ENCODE measurements at places on chromosomes 1 and 21.

DNA sequence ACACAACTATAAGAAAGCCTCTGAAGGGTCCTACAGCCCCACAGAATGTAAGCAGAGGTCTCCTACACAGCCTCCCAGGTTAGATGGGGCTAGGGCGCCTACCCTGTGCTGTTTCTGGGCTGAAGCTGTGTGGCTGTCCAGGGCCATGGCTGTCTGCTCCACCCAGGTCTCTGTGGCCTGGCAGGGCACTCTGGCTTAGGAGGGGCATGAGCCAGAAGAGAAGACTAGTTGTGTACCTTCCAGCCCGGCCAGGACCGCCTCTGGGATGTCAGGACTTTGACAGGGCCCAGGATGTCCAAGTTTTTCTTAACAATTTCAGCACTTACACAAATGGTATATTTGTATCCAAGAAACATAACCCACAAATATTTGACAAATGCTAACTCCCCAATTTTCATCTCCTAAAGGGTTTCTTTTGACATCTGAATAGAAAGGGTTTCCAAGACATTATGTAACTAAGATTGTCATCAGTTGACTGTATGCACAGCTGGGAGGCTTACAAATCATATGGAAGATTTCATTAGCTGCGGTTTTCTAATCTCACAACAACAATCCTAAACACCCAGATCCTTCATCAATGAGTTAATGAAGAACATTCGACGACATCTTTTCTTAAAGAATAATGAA, 80.5 kb downstream of the HSF2BP start:
- peak; percentile 84 for DNase-seq

DNA sequence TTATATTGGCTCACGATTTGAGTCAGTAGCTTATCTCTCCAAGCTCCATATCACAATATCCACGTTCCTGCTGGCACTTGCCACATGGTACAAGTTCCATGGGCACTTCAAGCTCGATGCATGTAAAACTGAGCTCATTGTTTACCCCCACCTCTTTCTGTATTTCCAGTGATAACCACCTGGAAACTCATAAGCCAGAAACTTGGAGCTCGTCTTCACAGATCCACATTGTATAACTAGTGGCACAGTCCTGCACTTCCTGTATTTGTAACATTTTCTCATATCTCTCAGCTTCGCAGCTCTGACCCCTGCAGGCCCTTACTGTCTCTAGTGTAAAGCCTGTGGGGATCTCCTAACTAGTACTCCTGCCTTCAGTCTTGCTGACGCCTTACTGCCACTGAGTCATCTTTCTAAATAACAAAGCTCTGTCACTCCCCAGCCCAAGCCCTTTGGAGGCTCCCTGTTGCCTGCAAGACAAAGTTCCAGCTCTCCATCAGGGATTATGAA, 6.5 kb upstream of the C2CD4D start:
- DNase-seq, result peak; percentile 39

DNA sequence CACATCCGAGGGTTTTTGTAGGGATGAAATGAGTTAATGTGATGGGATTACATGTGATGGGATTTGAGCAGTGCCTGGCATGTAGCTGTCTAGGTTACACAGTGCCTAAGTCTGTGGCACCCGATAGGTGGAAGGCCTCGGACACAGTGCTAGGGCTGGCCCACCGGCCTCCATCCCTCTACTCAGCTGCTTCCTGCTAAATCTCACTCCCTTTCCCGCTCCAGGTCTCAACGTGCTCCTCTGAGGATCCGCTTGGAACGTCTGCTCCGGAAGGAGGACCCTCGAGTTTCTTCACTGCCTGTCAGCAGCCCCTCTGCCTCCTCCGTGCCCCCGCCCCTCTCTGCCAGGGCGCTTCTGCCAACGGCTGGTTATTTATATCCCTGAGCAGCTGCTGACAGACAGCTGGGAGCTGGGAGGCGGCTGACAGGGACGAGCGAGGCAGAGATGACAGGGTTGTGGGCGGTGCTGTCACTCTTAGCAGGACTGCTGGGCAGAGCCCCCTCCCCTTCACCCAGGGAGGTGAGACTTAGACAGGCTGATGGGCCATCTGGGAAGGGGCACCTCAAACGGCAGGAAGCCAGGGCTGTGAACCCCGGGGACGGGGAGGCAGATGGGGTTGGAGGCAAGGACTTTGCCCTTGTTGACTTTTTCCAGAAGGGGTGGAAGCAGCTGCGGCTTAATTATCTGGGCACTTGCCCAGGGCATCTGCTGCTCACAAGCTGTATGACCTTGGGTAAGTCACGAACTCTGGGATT, 26.6 kb upstream of the LRRN2 start:
- DNase-seq, result no peak

GRCh38 chr1:100746542-100746932, 27.0 kb downstream of the VCAM1 start:
- DNase-seq, result no peak

- DNase-seq, result no peak
These were observed 88.5 kb downstream of the PLPPR4 start for GRCh38 chr1:99352821-99353220.

DNA sequence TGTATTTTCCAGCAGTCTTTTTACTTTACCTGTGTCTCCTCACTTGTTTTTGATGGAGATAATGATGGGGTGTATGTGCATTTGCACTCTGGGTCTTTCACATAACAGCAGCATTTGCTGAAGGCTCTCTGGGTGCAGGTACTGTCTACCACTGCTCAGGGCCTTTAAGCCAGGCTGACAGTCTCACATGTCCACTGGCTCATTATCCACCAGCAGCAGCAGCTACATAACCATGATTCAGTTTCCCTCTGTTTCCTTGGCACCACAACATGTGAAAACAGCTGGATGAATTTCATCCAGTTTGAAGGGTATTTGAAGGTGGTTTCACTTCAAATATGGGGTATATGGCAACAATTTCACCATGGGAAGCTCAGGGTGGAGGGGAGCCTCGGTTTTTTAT, 41.2 kb upstream of the ROR1 start:
- DNase-seq, result no peak

DNA sequence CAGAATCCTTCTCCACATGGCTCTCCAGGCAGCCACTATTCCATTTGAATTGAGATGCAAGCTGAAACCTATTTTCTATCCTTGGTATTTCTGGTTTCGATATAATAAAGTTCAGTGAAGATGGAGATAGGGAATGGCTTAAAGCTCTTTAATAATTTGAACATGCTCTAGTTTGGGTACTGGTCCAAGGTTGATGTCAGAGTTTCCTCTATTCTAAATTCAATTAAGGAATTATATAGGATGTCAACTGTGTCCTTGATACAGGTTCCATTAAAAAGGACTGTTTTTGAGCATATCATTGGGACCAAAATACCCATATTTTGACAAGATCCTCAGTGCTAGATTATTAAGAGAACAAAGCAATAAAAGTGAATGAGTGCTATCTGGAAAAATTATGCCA, 245.3 kb downstream of the SPATA17 start:
- no peak for DNase-seq

DNA sequence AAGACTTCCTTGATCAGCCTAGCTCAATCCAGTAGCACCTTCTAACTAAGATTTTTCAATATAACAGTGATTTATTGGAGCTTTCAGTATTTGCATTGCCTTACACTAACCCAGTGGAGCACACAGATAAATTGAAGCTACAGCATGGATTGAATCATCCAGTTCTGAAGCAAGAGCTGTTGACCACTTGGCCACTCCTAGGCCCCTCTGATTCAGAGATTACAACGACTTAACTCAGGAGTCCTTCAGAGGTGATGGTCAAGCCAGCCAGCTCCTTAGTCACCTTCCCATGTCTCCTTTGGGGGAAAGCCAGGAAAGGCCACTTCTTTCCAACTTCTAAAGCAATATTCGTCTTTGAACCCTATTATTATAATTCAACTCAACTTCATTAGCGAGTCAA, 151.8 kb downstream of the TENT5C start:
- peak; percentile 44 for DNase-seq

DNA sequence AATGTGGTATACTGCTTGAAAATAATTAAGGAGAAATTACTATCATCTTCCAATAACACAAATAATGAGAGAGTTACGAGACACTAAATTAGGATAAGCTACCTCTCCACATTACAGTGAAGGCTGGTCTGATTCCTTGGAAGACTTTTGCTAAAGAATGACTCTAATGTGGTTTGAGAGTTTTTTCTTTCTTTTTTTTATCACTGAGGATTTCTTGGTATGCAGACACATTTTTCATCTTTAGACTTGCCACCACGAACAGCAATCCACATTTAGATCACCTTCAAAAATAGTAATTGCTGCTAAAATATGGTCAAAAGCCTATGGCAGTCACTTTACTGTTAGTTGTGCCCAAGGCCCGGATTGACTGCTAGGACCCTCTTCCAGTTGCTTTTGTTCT, 16.6 kb upstream of the TMEM35B start:
- peak; percentile 74 for DNase-seq

- DNase-seq, result peak; percentile 88
These were observed 74.6 kb upstream of the PDC start for GRCh38 chr1:186535388-186536133.

DNA sequence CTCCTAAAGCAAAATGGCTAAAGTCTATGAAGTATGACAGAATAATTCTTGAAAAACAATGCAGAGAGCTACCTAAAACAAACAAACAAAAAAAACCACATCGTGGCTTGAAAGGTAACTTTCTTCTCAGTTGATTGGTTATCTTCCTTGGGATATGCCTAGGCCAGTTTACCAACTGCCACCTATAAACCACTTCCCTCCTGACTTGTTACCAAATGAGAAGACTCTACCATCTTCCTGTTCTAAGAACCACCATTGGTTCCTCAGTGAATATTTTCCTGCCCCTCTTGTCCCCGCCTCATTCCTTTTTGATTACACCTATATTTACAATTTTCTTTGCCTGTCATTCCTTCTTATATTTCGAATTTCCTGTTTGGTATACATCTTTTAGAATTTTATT, 336.6 kb downstream of the SIPA1L2 start:
- DNase-seq, result no peak

DNA sequence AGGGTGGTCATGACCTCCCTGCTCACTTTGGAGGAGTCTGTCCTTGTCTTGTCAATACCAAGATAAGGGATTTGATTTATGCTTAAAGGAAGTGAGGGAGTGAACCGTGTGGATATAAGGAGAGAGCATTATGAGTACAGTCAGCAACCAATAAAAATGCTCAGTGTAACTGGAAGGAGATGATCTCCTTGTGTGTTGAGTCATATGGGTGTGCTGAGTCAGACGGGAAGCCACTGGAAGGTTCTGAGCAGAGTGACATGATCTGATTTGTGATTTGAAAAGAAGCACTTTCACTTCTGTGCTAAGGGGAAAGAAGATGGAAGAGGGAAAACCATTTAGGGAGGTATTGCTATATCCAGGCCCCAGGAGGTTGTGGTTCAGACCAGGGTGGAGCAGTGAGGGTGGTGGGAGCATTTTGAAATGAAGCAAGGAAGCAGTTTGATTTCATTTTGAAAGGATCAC, 2.5 kb upstream of the BCL10 start:
- DNase-seq, result peak; percentile 94

DNA sequence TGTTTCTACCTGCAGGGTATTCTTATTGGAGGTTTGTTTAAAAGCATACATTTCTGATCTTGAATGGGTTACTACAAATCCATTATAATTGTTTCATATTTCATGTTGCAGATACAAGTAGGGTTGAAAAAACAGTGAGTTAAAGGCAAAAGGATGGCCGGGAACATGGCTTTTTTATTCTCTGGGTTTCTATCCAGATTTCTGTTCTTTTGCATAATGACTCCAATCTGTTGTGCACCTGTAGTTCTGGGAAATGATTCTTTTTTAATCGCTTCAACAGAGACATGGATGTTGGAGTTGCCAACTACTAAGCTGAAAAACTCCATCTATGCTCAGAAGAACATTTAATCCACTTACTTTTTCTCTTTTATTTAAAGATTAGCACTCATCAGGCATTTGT, 2.7 kb upstream of the ADAMTS1 start:
- no peak for DNase-seq

DNA sequence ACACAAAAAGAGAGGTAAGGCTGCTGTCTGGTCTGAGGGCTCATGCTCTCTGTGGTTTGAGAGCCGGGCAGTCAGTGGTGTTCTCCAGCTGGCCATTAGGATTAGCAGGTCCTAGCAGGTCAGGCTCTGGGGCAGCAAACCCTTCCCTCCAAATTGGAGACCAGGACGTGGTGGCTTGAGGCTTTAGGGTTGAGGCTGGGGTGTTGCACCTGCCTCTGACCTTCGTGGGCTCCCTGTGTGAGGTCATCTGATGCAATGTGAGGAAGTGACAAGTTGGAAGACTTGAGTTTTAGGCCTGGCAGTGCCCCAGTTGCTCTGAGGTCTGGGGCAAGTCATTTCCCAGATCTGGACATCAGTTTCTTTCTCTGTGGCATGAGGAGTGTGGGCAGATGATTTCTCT, 24.4 kb downstream of the SZRD1 start:
- DNase-seq, result no peak

GRCh38 chr1:173410794-173411236, 66.3 kb upstream of the PRDX6 start:
- DNase-seq, result no peak

- DNase-seq, result no peak
These were observed 1.9 kb downstream of the BSDC1 start for GRCh38 chr1:32392325-32392724.

GRCh38 chr1:169086603-169087455, 19.7 kb upstream of the ATP1B1 start:
- peak; percentile 48 for DNase-seq

- no peak for DNase-seq
These were observed 15.7 kb downstream of the DIP2A start for GRCh38 chr21:46474382-46474781.

- no peak for DNase-seq
These were observed 76.9 kb upstream of the TNFSF18 start for GRCh38 chr1:173127369-173128307.

DNA sequence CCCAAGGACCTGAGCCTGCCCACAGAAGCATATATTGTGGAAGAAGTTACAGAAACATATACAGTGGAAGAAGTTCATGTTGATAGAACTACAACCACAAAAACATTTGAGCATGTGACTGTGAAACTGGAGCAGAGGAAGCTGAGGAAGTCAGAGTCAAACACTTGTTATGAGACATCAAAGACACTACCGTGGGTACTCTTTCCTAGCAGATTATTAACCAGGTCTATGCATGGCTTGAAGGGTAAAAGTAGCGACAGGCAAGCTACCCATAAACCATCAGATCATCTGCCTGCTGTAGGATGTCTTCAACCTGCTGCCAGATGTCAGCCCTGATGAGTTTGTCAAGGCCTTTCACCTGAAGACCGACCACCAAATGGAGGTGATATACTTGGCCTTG, 35.8 kb downstream of the IVNS1ABP start:
- no peak for DNase-seq

DNA sequence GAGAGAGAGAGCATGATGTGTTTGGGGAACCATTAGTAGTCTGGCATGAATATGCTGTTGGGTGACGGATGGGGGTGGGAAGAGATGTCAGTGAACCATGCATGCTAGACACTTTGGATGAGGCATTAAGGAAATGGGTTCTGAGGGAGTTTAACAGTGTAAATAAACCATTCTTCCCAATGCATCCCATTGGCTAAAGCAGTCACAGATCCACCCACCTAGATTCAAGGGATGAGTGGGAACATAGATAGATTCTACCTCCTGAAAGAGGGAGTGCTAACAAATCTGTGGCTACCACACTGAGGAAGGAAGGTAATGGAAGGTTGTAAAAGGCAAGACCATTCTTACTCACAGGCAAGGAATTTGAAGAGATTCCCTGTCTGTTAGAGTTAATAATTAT, 129.8 kb upstream of the CACNA1E start:
- DNase-seq, result no peak

GRCh38 chr1:43878440-43878839, 55.2 kb upstream of the ARTN start:
- no peak for DNase-seq

GRCh38 chr1:77739235-77739634, 20.4 kb downstream of the USP33 start:
- DNase-seq, result no peak
